ENCODE measurements at places on chromosomes 6 and 20. TPM values are rescaled to one million over a fixed set of nuclear protein-coding genes. Genes with fewer than 3 reads are reported as not detected.

SF3B5 gene
- 99.8 TPM for total RNA-seq

GPR63 gene
- 1.3 TPM for total RNA-seq

PRKN gene
- 17.9 TPM for total RNA-seq

GJA10 gene
- total RNA-seq = not detected

FHL5 gene
- 54.3 TPM for total RNA-seq

GNMT gene
- 2.0 TPM for total RNA-seq

TCF15 gene
- total RNA-seq = not detected

SIRPB1 gene
- total RNA-seq = 2.3 TPM

All from tibial nerve (tissue), 4 donors.